ENCODE measurements at places on chromosomes 1 and 21. TPM values are rescaled to one million over a fixed set of nuclear protein-coding genes. Genes with fewer than 3 reads are reported as not detected.

DNA sequence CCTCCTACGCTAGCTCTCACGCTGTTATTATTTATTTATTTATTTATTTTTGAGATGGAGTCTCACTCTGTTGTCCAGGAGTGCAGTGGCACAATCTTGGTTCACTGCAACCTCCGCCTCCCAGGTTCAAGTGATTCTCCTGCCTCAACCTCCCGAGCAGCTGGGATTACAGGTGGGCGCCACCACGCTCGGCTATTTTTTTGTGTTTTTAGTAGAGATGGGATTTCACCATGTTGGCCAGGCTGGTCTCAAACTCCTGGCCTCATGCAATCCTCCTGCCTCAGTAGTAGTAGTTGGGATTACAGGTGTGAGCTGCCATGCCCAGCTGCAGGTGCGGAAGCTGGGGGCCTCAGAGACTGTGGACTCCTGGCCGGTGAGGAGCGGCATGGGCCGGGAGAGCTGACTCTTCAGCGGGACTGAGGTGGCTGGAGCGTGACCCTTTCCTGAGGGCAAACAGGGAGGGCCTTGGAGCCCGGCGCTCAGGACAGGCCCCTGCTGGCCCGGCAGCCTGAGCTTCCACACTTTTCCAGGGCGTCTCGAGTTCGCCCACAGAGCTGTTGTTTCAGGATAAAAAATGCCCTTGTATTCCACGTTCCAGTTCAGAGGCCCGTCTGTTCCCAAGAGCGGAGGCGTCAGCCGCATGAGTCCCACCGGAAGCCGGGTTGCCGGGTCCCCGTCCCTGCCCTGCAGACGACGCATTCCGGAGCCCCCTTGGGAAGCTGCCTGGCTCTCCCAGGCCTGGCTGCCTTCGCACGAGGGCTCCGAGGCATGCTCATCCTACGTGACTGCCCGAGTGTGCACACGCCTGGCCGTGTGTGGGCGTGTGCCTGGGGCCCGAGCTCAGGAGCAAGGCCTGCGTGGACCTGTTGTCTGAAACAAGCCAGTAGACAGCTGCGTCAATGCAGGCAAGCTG lies 126.2 kb downstream of the SIK1 start:
- H3K27me3 ChIP-seq: no peaks in the 10 kb centered on the region
- peaks cover 10% of the 10 kb centered on the region for H3K4me1 ChIP-seq
- no peak overlapping the region for H3K4me3 ChIP-seq
- H3K27ac ChIP-seq: no peak overlapping the region
- DNase-seq: no peak

GRCh38 chr1:182404781-182405180 lies 4.3 kb upstream of the TEDDM1 start:
- no peak for DNase-seq
- peaks cover 3% of the 10 kb centered on the region for H3K36me3 ChIP-seq
- H3K4me1 ChIP-seq: no peaks in the 10 kb centered on the region
- no peak overlapping the region for H3K27ac ChIP-seq
- H3K27me3 ChIP-seq: peaks cover 3% of the 10 kb centered on the region
- no peak overlapping the region for H3K4me3 ChIP-seq

GRCh38 chr1:191971447-191971846 lies 186.8 kb upstream of the RGS18 start:
- H3K27me3 ChIP-seq: no peaks in the 10 kb centered on the region
- no peak for DNase-seq
- no peak overlapping the region for H3K27ac ChIP-seq
- H3K36me3 ChIP-seq: no peaks in the 10 kb centered on the region

DNA sequence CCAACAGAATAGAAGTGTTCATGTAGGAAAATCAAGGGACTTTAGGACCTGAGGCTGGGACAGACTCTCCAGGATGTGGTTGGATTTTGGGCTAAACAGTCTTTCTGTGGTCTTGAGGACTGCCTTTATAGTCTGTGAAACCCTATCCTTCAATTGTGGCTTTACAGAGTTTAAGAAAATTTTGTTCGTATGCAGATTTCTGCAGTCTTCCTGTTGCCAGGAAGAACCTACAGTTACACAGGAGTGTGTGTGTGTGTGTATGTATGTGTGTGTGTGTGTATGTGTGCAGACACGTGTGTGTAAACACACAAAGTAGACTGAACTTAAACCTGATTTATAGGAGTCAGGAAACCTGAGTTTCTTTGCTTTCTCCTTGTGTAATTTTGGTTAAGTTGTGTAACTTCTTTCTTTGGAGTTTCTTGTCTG lies 22.8 kb downstream of the NEK7 start:
- no peaks in the 10 kb centered on the region for H3K27me3 ChIP-seq
- no peaks in the 10 kb centered on the region for H3K36me3 ChIP-seq
- no peaks in the 10 kb centered on the region for H3K4me1 ChIP-seq
- H3K27ac ChIP-seq: no peak overlapping the region
- no peak overlapping the region for H3K4me3 ChIP-seq

DNA sequence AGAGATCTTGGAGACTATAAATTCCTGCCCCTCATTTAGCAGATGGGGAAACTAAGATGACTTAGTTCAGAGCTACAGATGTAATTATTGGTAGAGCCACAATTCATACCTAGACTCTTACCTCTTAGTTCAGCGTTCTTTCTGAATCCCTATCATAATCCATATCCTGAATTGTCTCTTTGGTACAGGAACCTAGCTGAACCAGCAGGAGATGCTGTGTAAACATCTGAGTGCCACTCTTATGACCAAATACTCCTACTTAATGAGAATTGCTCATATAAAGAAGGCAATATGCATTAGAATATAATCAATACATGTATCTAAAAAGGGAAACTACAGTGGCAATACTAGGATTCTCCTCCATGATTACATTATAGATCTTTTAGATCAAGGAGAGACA lies 459.0 kb downstream of the SIPA1L2 start:
- H3K27me3 ChIP-seq: no peaks in the 10 kb centered on the region
- DNase-seq: no peak
- no peak overlapping the region for H3K27ac ChIP-seq
- no peaks in the 10 kb centered on the region for H3K36me3 ChIP-seq

GRCh38 chr21:38884440-38884839 lies 78.7 kb downstream of the ETS2 start:
- H3K4me1 ChIP-seq: no peaks in the 10 kb centered on the region
- H3K27ac ChIP-seq: no peak overlapping the region
- H3K27me3 ChIP-seq: no peaks in the 10 kb centered on the region
- H3K36me3 ChIP-seq: peaks cover 23% of the 10 kb centered on the region
- no peak for DNase-seq
- no peak overlapping the region for H3K4me3 ChIP-seq

Gene OR10J1
- total RNA-seq: not detected

Gene RPE65
- not detected for total RNA-seq

Gene OR2G6
- not detected for total RNA-seq

Gene HMCN1
- 18.1 TPM for total RNA-seq

Measured in neural crest cell (in vitro differentiated cells).